ENCODE measurements at places on chromosomes 13 and 19.

DNA sequence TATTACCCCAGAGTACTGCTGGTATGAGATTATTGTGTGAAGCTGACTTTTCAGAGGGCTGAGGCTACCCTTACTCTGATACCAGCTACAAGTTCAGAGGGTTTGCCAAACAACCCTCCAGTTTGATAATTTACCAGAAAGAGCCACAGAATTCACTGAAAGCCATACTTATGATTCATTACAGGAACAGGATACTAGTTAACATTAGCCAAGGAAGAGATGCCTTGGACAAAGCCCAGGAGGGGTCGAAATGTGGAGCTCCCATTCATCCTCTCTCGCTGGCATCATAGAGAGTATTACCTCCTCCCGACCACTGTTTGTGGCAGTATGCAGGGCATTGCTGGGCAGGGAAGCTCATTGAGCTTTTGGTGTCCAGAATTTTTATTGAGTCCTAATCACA, 364.3 kb downstream of the KCNRG start:
- no peak for DNase-seq

DNA sequence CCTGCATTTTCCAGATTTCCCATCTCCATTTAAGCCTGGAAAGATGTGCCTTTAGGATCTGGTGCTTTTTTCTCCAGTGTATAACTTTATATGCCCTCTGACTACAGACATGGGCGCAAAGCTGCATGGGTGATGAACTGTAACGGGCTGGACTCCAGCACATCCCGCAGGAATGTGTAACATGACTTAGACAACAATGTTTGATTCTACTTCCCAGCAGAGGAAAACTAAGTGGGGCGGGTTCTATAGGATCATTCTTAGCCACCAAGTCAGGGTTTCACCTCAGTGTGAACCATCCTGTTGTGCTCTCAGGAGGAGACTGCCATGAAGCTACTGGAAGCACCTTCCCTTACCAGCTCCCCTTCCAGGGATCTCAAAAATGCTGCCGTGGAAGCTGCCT, 93.2 kb upstream of the SERP2 start:
- DNase-seq = no peak

- no peak for DNase-seq
Measured at GRCh38 chr19:47188507-47189033, 42.4 kb downstream of the BBC3 start.

- DNase-seq = no peak
Measured at GRCh38 chr19:47123406-47123805, 7.2 kb upstream of the SAE1 start.

DNA sequence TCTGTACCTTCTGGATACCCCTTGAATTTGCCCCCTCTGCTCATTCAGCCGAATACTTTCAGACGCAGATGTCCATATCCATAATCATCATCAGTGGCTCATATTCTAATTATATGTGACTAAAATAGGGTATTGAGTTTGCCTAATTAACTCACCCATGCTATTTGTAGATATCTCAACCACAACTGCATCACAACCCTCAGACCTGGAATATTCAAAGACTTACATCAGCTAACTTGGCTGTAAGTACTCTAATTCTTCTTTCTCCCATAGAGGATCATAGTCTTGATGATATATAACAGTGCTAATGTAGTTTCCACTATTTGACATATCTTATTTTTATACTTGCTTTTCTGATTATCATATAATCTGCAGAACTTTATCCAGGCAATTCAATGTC, 35.8 kb downstream of the RXFP2 start:
- peak; percentile 69 for DNase-seq

DNA sequence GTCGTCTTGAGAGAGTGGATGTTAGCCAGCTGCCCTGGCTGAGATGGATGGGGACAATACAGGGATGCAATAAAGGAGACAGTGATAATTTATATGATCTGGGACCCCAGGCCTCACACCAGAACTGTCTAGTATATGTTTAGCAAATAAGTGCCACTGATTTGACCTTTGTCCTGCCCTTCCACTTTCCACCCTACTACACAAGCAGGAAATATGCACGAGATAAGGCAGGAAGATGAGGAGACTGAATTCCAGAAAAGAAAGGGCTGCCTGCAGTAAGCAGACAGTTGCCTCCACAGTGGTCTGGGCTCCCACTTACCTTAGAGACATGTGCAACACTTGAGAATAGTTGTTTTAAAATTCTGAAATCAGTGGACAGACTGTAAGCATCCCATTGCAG, 80.2 kb upstream of the ZNF91 start:
- DNase-seq = no peak
